ENCODE measurements at places on chromosomes 11 and 22. TPM values are rescaled to one million over a fixed set of nuclear protein-coding genes. Genes with fewer than 3 reads are reported as not detected.

WT1 gene
- 0.38 TPM for total RNA-seq

EMID1 gene
- total RNA-seq: 0.82 TPM

MED17 gene
- total RNA-seq: 37.0 TPM

DNA sequence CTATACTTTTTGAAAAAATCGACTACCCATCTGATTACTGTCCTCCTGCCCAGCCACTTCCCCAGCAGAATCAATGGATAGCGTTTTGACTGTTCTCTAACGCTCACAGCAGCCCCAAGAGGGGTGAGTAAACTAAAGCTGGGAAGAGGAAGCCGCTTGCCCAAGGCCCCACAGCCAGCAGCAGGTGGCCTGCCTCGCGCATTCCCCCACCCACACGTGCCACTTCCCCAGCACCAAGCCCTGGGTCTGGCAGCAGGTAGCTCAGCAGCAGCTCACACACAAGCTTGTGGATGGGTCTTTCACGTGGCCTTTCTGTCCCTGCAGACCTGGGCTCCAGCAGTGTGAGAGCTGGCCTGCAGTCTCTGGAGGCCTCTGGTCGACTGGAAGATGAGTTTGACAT, 34.3 kb downstream of the TOM1 start:
- peaks cover 30% of the 10 kb centered on the region for H3K4me1 ChIP-seq
- peaks cover 75% of the 10 kb centered on the region for H3K36me3 ChIP-seq
- H3K27ac ChIP-seq: no peak overlapping the region
- H3K4me3 ChIP-seq: no peak overlapping the region

DNA sequence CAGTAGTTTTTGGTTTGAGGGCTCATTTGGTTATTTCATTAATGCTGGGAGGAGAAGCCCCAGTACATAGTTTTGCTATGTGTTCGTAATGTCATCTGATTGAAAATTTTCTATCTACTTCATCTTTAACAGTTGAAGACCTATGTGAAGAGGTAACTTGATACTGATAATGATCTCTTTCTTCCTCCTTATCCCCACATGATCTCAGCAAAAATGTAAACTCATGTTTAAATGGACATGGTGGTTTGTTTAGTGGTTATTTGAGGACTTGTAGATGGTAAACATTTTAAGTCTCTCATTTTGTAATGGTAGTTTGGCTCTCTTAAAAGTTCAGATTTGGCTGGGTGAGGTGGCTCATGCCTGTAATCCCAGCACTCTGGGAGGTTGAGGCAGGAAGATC, 53.7 kb upstream of the SPTBN2 start:
- no peaks in the 10 kb centered on the region for H3K27me3 ChIP-seq
- no peak for DNase-seq
- no peak overlapping the region for H3K27ac ChIP-seq
- H3K4me1 ChIP-seq: no peaks in the 10 kb centered on the region
- H3K36me3 ChIP-seq: no peaks in the 10 kb centered on the region

GRCh38 chr11:111429066-111429506, 50.0 kb upstream of the POU2AF1 start:
- peak; percentile 64 for DNase-seq
- H3K4me3 ChIP-seq: no peak overlapping the region
- no peaks in the 10 kb centered on the region for H3K27me3 ChIP-seq
- H3K4me1 ChIP-seq: peaks cover 37% of the 10 kb centered on the region
- H3K36me3 ChIP-seq: no peaks in the 10 kb centered on the region
- no peak overlapping the region for H3K27ac ChIP-seq

- DNase-seq: no peak
- H3K36me3 ChIP-seq: no peaks in the 10 kb centered on the region
- no peak overlapping the region for H3K27ac ChIP-seq
- peaks cover 8% of the 10 kb centered on the region for H3K27me3 ChIP-seq
These were observed 6.1 kb downstream of the CATSPER1 start for GRCh38 chr11:66020212-66020611.

DNA sequence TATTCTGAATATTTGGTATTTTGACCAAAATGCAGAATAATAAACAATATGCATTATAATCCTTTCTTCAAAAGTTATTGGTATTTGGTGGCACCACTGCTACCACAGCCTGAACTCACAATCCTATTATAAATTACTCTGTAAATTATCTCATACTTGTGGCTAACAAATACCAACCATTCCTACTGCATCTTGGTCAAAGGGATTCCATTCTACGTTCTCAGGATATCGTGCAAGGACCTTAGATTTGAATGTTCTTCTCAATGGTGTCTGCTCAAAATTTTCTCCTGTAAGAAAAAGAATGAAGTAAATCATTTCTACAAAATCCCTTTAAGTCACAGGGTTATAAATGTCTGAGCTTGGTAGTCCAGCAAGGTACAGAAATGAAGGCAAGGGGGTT, 58.7 kb downstream of the DENND5A start:
- H3K27ac ChIP-seq: no peak overlapping the region
- DNase-seq: no peak
- no peaks in the 10 kb centered on the region for H3K27me3 ChIP-seq

- no peaks in the 10 kb centered on the region for H3K4me1 ChIP-seq
These were observed 42.0 kb downstream of the SGSM3 start for GRCh38 chr22:40412441-40412840.

Measured in HepG2 (cell line).